ENCODE measurements at places on chromosomes 1 and 21. TPM values are rescaled to one million over a fixed set of nuclear protein-coding genes. Genes with fewer than 3 reads are reported as not detected.

DNA sequence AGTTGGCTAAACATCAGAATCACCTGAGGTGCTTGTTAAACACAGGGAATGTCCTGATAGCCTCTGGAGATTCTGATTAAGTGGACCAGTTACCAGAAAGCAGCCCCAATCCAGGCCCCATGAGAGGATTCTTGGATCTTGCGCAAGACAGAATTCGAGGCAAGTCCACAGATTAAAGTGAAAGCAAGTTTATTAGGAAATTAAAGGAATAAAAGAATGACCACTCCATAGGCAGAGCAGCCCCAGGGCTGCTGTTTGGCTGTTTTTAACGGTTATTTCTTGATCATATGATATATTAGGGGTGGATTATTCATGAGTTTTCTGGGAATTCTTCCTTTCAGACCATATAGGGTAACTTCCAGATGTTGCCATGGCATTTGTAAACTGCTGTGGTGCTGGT lies 176.2 kb downstream of the ROR1 start:
- no peaks in the 10 kb centered on the region for H3K27me3 ChIP-seq
- H3K4me1 ChIP-seq: no peaks in the 10 kb centered on the region
- H3K4me3 ChIP-seq: no peak overlapping the region
- peak; percentile 70 for DNase-seq
- peaks cover 3% of the 10 kb centered on the region for H3K36me3 ChIP-seq

The UHMK1 gene
- polyA plus RNA-seq: 19.2 TPM

The OR2L13 gene
- polyA plus RNA-seq: not detected

DNA sequence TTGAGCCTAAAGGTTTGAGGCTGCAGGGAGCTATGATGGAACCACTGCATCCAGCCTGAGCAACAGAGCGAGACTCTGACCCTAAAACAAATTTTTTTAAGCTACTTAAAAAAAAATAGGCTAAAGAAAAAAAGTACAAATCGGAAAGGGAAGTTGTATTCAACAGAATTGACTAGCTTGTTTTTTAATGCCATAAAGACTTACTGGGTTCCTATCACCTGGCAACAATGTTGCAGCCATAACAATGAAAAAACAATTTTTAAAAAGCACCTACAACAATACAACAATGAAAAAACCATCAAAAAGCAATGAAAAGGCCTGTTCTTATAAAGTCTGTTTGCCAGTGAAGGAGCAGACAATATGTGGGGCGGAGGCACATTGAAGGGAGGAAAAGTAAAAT lies 20.1 kb upstream of the PIGK start:
- H3K36me3 ChIP-seq: no peaks in the 10 kb centered on the region
- no peaks in the 10 kb centered on the region for H3K27me3 ChIP-seq
- H3K27ac ChIP-seq: no peak overlapping the region

The AVPR1B gene
- not detected for polyA plus RNA-seq

DNA sequence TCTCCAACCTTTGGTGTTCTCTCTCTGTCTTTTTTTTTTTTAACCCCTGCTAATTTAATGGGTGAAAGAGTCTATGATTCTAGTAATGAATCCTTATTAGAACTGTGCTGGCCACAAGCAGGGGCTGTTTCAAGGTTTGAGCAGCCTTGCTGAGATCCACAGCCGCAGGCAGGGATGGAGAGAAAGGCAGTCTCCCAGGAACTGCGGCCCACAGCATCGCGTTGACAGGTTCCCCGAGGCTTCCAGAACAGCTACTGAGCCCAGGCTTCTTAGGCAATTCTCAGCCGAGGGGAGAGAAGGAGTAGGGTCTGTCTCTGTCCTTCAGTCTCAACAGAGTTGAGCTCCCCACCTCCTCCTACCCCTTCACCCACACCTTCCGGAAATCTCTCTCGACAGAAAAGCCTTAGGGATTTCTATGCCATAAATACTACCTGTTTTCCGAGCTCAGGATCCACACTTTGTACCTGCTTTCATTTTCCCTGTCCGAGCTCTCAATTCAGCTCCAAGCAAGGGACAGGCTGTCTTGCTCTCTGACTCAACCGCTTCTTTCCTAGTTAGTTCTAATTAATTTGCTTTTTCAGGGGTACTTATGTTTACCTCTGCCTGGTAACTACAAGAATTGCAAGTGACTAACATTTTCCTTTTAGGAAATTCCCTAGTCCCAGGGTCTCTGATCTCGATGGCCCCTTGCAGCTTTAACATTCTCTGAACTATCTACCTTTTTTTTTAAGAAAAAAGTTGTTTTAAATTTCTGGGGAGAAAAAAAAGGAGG lies 6.7 kb upstream of the CASZ1 start:
- no peak overlapping the region for H3K4me3 ChIP-seq
- H3K27ac ChIP-seq: peak overlapping the region; percentile 59
- H3K36me3 ChIP-seq: no peaks in the 10 kb centered on the region

- no peak overlapping the region for H3K27ac ChIP-seq
- no peaks in the 10 kb centered on the region for H3K27me3 ChIP-seq
- no peak overlapping the region for H3K4me3 ChIP-seq
- no peaks in the 10 kb centered on the region for H3K4me1 ChIP-seq
- no peaks in the 10 kb centered on the region for H3K36me3 ChIP-seq
- DNase-seq: no peak
Measured at GRCh38 chr1:214475746-214476145, 75.7 kb downstream of the PTPN14 start.

DNA sequence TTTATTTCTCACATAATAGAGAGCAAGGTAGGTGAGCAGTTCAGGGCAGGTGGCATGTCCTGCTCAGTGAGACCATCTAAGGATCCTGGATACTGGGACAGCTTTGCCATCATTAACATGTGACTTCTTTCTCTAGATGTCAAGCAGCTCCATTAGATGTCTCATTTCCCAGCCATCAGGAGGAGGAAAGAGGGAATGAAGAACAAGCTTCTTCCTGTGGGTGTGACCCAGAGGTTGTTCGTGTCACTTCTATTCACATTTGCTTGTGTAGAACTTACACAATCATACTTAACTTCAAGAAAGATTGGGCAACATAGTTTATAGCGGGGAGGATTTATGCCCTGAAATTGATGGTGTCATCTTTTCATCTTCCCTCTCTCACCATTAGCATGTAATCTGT lies 169.2 kb upstream of the B3GALT2 start:
- H3K27ac ChIP-seq: peak overlapping the region; percentile 41
- H3K36me3 ChIP-seq: peaks cover 14% of the 10 kb centered on the region
- no peak overlapping the region for H3K4me3 ChIP-seq
- no peak for DNase-seq
- H3K27me3 ChIP-seq: no peaks in the 10 kb centered on the region
- H3K4me1 ChIP-seq: no peaks in the 10 kb centered on the region

DNA sequence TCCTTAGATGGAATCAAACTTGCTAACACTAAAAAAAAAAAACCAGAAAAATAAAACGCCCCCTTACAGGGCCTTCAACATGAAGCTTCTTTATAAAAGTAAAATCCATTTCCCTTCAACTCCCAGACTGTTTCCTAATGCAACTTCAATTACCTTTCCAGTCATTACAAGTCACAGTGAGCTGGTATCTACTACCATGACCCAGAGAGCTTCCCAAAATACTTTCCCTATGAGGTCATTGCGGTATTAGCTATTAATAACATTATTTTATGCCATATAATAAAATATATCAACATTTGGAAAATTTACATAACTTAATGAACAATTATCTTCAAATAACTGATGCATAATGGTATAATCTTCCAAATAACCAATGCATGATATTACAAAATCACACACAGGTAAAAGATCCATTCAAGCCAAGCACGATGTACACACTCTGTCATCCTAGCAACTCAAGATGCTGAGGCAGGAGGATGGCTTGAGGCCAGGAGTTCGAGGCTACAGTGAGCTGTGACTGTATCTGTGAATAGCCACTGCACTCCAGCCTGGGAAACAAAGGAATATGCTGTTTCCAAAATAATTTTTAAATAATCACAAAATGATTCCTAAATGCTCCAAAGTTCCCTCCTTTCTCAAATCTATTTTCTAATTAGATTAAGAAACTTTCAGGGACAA lies 24.1 kb downstream of the EIF4G3 start:
- peaks cover 18% of the 10 kb centered on the region for H3K4me1 ChIP-seq
- H3K36me3 ChIP-seq: peaks cover 2% of the 10 kb centered on the region
- H3K4me3 ChIP-seq: no peak overlapping the region
- DNase-seq: no peak
- no peaks in the 10 kb centered on the region for H3K27me3 ChIP-seq

GRCh38 chr21:45892156-45892915 lies 89.2 kb upstream of the COL6A1 start:
- H3K4me1 ChIP-seq: no peaks in the 10 kb centered on the region
- H3K27me3 ChIP-seq: peaks cover 11% of the 10 kb centered on the region
- no peak overlapping the region for H3K4me3 ChIP-seq
- DNase-seq: peak; percentile 37
- H3K36me3 ChIP-seq: no peaks in the 10 kb centered on the region
- H3K27ac ChIP-seq: no peak overlapping the region

All from lung (tissue), 17 donors.